ENCODE measurements at places on chromosomes 12 and 14.

DNA sequence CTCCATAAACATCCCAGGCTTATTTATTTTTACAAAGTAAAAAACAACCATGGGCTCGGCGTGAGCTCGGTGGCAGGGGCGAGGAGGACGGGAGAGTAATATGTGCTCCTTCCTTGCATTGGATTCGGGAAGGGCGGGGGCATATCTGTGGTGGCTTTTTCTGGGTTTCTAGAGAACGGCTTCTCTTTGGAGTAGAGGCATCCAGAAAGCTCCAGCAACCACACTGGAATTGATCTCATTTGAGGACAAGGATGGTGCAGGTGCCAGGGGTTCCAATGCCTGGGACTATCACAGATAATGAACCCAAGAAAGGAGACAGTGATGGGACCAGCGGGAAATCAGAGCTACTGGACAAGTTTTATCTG lies 18.9 kb downstream of the ADGRD1 start:
- no peak for DNase-seq

DNA sequence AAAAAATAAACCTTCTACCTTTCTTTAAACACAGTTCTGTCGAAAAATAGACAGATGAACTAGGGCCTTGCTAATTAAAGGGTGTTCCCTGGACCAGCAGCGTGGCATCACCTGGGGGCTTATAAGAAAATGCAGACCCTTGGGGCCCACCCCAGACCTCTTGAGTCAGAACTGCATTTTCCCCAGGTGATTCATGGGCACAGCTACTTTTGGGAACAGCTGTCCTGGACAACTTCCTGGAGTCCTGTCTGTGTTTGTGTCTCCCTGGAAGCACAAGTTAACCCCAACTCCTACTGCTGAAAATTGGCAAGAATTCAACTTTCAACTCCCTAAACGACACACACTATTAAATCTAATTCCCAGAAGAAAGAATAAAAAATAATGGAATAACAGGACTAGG lies 17.8 kb downstream of the FBLN5 start:
- DNase-seq: no peak

GRCh38 chr12:91057368-91058165 lies at the start of gene KERA:
KERA (minus strand) TSS chr12:91058024; CDS start chr12:91056281, 1,743 bp downstream.
- DNase-seq: no peak

DNA sequence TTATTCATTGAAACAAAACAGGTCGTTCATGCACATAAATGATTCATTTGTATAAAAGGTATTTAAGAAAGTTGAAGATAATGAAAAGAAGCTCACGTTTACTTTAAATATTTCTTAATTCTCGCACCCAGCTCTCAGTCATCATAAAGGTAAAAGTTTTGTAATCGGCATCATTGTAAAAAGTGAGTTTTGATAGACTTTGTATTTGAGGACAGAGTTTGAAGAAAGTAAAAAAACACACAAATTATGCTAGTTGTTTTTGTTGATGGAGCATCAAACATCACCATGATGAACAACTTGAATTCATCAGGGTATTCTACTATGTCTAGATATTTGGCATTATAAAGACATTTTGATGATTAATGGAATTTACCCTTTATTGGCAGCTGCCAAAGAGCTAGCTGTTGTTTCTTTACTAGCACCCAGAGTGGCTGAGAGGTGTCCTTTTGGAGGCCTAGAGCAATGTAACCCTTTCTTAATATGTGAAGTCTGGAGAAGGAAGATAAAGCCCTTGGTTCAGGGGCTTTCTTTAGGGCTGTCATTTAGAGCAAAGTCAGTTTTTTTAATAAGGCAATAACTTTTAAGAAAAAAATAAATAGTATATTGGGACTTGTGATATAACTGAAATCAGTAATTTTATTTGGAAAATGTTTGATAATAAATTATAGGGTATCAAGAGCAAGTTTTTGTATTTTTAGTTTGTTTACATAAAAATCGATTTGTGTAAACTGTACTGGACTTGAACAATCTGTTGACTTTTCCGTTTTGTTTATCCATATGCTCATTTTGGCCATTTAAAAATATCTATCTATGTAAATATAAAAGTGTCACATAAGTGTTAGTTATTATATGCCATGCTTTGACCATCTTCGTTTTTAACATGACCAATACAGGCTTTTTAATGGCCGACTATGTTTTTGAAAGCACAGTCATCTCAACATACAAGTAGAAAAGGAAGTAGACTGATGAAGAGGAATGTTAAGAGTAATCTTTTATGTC lies 7.4 kb downstream of the GLRX5 start:
- no peak for DNase-seq

DNA sequence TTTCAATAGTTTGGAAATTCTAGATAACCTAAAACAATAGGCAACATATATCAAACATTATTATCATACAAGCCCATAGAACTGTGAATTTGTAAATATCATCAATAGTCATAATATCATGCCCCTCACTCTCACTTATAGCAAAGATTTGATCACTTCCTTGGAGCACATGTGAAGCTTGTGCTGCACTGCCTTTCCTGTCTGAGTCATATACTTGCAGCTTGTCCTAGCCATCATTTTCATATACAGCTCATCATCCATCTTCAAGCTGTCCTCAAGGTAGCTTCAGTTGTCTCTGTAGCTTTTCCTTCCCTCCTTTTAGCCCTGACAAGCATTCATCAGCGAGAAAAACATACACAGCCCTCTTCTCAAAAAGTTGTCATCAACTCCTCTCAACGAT lies 746.5 kb upstream of the FOXG1 start:
- no peak for DNase-seq

- no peak for DNase-seq
These were observed 629.6 kb downstream of the FSCB start for GRCh38 chr14:43877351-43877960.

DNA sequence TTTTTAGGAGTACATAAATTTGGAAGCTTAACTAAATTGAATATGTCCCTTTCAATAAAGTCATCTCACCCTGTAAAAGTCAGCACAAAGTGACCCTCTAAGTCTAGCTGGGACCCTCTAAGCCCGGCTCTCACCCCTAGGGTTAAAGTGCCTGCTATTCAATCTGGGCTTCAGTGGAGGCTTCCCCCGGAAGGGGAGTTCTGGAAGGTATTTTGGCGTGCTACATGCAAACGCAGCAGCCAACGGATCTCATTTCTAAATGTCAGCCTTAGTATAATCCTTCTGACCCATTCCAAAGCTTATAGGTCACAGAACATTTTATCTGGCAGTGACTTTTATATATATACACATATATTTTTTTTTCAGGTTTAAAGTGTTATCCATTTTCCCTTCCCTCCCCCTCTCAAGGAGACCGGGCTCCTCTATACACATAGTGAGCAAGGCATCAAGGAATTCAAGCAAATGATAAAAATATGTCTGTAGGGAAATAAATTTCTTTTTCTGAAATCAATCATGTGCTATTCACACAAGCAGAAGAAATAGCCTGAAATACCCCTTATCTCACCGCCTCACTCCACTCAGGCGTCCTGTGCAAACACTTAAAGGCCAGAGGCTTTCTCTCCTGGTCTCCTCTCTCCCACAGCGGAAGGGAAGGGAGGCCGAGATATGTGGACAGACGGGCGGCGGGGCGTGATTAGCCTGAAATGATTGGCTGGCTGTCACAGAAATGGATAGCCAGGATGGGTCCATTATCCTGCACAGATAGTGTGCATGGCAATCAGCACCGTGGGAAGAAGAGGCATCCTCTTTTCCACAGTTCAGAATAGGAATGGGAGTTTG lies 301.7 kb downstream of the GALC start:
- no peak for DNase-seq

GRCh38 chr12:8493084-8493483 lies 20.2 kb upstream of the CLEC4D start:
- peak; percentile 82 for DNase-seq

GRCh38 chr12:65891219-65891618 lies 66.9 kb downstream of the HMGA2 start:
- DNase-seq: no peak

GRCh38 chr12:6570264-6570887 lies 2.3 kb upstream of the NOP2 start:
- peak; percentile 73 for DNase-seq

DNA sequence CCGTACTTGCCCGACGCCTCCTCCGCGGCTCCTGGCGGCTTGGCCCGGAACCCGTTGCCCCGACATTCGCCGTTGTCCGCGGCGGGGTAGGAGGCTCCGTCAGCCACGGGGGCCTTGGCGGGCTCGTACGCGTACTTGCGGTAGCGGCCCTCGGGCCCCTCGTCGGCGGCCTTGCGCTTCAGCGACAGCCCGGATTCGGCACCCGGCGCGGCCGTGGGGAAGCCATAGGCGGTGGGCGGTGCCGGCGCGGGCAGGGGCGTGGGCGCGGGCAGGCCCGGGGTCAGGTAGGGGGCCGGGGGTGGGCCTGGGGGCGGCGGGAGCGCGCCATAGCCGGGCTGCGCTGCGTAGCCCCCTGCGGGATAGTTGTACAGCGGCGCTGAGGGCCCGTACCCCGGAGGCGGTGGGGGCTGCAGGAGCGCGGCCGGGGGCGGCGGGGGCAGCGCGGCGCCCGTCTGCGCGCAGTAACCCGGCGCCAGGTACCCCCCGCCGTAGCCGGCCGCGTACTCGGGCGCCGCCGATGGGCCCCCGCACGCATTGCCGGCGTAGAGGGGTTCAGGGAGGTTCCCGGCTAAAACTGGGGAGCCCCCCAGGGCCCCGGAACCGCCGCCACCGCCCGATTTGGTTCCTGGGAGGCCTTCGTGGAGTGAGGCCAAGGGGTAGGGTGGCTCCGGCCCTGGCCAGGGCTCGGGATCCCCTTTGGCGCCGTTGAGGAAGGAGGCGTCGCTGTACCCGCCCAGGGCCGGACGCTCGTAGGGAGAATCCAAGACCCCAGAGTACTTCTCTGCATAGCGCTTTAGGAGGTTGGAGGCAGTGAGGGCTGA lies 26.9 kb downstream of the FIGNL2 start:
- peak; percentile 40 for DNase-seq

DNA sequence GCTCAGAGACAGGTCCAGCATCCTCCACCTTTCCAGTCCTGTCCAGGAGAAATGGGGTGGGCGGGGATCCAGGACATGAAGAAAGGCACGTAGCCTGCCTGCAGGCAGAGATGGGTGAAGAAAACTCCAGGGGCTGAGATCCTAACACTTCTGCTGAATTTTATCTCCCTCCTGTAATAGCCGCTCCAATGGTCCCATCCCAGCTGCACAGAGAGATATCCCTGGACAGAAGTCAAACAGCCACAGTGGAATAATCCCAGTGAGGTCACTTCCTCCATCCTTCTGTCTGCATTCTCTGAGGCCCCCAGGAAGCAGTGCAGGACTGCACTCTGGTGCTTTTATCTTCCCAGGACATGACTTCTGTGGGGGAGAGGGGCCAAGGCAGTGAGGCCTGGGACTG lies 26.3 kb downstream of the KRT18 start:
- no peak for DNase-seq

DNA sequence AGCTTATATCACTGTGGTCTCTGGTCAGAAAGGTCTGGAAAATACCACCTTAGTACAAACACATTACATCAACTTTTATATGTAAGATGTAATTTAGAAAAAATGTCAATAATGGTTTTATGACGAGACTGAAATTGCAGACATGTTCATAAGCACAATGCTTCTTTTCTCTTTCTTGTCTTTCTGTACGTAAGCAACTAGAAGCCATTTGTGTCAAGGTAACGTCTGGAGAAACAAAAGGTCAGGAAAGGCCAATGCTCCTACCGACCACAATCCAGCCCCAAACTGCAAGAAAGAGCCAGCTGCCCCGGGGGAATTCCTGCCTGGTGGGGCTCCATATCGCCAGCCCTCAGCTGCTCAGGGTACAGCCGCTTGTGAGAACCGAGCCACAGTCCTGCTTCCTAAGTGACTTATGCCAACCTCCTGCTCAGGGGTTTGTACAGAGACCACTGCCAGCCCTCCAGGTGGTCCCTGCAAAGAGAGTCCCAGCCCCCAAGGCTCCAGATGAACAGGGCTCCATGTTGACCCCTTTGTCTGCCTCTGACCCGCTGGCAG lies 6.3 kb downstream of the ZNF839 start:
- DNase-seq: no peak

GRCh38 chr12:42985506-42985905 lies 396.0 kb upstream of the PRICKLE1 start:
- no peak for DNase-seq

DNA sequence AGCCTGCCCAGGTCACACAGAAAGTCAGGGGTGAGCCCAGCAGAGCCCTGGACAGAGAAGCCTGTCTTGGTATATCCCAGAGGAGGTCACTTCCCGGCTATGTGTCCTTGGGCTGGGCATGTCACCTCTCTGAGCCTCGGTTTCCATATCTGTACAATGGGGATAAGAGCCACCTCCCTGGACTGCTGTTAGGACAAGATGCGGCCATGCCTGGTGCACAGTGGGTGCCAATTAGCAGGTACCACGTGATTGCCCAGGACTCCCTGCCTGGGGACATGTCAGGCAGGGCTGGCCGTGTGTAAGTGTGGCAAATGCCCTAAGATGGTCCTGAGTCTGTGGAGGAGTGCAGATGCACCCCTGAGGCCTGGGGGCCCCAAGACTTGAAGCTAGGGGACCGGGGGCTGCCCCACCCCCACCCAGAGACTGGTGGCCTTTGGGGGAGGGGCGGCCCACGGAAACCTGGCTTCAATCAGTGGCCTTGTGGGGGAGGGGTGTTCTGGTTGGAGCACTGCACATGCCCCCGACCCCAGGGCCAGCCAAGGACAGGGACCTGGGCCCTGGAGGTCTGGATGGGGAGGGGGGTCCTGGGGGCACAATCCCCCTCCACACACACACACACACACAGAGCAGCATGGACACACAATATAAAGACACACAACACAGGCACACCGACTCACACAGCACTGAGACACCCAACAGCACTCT lies 878 bp downstream of the TMEM119 start:
- DNase-seq: no peak

GRCh38 chr14:50331596-50331995 lies 19.5 kb downstream of the DMAC2L start:
- no peak for DNase-seq

DNA sequence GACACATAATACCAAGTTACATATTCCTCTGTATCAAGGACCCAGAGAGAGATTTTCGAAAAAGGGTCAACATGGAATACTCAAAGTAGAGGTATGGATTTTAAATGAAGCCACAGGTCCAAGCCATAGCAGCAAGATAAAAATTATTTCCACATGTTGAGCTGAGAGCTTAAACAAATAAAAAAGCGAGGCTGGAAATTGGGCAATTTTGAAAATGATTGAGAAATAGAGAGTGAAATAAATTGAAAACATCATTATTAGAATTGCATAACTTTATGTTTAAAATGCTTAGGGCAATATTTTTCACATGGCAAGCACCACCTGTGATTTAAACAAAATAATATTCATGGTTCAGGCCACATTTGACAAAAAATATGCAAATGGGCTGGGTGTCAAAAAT lies 1251.0 kb upstream of the USP15 start:
- no peak for DNase-seq

Data from activated CD8-positive, alpha-beta T cell treated with anti-CD3 and anti-CD28 coated beads for 36 hours (primary cell).